ENCODE measurements at places on chromosomes 12 and 14.
A peak's percentile ranks its signal among the peaks of the same experiment; 100 is the strongest.

- DNase-seq: no peak
Measured at GRCh38 chr14:76516884-76517283, 140.9 kb downstream of the ESRRB start.

GRCh38 chr14:34088914-34089313 is 138.0 kb upstream of the EGLN3 start:
- no peak for DNase-seq

GRCh38 chr12:127351481-127352010 is 915.4 kb upstream of the TMEM132C start:
- no peak for DNase-seq

DNA sequence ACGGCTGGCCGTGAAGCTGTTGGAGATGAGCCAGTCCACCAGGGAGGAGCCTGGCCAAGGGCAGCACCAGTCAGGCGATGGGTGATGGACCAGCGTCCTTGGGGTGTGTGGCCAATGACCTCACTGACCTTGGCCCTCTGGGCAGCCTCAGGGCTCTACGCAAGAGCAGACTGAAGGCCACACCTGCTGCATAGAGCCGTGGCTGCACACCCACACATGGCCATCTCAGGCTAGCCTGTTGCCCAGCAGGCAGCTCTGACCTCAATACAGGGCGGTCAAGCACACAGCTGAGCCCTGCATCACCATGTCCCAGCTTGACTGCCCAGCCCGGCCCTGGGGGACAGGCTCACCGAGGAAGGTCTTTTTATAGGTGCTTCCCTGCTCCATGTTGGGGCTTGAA is 19.2 kb downstream of the PLEK2 start:
- DNase-seq: no peak

- no peak for DNase-seq
Measured at GRCh38 chr14:54782751-54783659, 119.6 kb downstream of the GCH1 start.

DNA sequence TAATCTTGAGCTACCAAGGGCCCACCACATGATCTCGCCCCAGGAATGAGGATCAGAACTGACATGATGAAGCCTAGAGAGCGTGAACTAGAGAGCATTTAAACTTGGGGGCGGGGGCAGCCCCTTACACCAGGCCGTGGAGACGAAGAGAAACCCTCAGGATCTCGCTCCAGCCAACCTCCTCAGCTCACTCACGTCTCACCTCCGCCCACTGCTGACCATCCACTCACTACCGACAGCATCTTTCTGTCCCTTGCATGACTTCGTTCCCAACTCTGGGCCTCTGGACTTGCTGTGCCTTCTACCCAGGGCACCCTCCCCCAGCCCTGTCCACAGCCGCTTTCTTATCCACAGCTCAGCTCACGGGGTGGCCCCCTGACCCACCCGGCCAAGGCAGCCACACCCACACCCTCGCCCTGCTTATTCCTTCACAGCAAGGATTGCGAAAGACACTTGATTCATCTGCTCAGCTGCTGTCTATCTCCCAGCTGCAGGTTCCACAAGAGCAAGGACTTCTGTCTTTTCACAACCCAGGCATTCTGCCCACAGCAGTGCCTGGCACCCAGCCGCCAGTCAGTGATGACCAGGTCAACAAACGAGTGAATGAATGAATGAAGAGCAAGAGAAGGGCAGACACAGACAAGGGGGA is 6.4 kb downstream of the STX2 start:
- peak; percentile 31 for DNase-seq

- no peak for DNase-seq
Measured at GRCh38 chr12:132270969-132271754, 58.2 kb downstream of the GALNT9 start.

- no peak for DNase-seq
Measured at GRCh38 chr12:43669373-43669772, 89.2 kb downstream of the PUS7L start.

DNA sequence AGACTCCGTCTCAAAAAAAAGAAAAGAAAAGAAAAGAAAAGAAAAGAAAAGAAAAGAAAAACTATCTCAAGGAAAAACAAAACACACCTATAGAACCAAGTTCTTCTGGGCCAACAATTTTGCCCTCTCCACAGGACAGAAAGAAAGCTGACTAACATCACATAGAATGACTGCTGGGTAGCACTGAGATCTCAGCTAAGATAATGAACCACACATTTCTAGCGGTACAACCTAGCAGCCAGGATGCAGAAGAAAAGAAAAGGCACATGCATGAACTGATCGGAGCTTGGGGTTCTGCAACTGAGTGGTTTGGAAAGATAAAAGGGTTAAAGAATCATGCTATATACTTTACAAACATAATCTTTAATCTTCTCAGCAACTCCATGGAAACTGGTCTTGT is 19.5 kb downstream of the TMED10 start:
- no peak for DNase-seq

DNA sequence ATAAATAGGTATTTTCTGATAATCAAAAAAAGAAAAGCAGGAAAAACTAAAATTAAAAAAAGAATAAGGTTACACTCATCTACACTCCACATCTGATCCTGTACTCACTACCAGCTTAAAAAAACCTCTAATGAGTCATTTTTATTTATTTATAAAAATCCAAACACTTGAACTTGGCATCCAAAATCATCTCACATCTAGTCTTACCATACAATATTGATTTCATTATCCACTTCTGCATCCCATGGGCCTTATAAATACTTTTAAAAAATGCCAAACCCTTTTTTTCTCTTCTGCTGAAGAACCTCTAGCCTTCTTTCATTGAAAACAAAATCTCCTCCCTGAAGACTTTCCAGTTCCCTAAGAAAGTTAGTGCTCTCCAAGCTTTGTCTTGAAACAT is 109.7 kb downstream of the TMTC3 start:
- DNase-seq: no peak

- no peak for DNase-seq
Measured at GRCh38 chr12:53074283-53074998, 4.7 kb downstream of the SPRYD3 start.

DNA sequence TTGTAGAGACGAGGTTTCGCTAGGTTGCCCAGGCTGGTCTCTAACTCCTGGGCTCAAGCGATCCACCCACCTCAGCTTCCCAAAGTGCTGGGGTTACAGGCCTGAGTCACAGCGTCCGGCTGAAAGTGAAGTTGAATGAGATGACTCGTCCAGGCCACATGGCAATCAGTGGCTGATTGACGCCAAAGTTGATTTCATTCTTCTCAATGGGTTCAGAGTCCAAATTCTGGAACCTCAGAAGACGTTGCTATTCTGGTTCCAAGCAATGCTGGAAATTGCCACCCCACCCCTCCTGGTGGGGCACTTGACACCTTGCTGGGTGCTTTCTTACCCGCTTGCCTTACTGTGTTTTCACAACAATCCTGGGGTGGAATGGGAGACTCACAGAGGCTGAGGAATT is 14.9 kb downstream of the ABCB9 start:
- no peak for DNase-seq

DNA sequence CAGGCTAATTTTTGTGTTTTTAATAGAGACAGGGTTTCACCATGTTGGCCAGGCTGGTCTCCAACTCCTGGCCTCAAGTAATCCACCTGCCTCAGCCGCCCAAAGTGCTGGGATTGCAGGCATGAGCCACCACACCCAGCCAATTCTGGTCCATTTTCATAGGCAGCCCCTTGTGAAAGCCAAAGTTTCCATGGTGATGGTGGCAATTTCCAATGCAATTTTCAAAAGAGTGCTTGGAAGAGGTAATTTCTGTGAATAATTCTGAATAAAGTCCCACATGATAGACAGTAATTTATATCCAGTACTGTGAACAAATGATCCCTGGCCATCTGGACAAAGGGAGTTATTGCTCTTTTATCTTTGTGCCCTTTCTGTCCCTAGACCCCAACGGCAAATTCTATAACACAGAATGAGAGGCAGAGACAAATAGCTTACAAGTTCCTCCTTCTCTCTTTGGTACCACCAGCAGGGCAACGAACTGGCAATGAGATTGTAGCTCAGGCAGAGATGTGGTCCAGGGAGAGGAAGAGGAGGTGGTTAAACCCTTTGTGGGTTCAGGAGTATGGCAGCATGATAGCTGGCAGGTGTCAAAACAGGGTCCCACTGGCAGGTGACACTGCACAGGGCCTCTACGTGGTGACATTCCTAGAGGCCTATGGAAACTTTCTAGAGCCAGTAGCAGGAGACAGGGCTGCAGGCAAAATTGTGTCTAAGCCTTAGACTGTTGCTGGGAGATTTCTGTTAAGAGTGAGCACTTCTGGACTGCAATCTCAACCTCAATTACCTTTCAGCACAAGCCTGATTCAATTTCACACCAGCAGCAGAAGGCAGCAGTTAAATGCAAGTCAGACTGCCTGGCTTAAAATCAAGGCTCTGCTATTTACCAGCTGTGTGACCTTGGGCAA is 46.5 kb downstream of the NT5DC3 start:
- DNase-seq: no peak
